ENCODE measurements at places on chromosomes 12 and 14.

DNA sequence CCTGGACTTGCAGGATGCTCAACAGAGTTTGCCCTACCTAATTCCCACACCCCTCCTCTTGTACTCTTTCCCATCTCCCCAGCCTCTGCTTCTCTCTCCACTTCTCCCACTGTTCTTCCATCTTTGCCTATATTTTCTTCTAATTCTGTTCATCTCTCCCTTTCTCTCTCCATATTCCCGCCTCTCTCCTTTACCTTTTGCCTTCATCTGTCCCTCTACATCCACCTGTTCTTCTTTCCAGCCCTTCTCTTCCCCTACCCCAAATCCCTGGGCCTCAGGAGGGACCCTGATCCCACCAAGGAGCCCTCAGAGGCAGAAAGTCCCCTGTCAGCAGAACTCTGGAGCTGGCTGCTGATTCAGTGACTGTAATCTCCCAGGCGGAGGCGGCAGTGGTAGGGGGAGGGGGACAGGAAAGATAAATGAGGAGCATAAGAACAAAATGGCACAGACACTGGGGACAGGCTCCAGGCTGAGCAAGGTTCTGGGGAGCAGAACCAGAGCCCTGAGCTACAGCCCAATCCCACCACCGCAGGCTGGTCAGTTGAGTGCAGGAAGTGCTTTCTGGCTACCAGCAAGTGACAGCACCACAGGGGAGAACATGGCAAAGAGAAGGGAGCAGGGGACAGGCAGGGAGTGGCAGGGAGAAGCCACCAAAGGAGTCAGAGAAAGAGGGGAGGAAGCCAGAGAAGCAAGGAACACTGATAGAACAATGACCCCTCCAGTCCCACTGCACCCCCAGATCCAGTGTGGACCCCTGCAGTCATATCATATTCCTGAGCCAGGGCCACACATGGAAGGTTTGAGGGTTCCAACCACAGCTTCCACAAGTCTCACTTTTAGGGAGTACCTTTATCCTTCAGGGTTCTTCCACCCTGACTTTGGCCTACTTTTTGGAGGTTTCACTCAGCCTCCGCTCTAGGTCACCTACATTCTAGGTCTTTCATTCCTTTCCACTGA is 27.0 kb downstream of the SMUG1 start:
- DNase-seq: no peak

DNA sequence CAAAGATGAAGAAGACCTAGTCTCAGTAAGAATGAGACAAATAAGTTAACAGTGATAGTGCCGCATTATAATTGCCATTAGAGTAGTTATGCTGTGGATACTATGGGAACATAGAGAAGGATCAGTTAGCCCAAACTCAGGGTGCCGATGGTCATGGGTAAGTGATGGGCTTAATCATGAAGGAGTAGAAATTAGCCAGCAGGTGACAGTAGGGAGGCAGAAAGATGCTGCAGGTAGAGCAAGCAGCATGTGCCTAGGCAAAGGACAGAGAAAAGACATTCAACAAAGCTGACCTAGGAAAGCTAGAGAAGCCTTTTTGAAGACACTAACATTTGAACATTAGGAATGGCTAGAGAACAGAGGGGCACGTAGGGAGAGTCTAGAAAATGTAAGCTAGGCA is 30.6 kb upstream of the PTPRQ start:
- no peak for DNase-seq

GRCh38 chr12:96710127-96710745 is 196.8 kb upstream of the NEDD1 start:
- DNase-seq: no peak

- no peak for DNase-seq
Measured at GRCh38 chr12:21891751-21892217, 49.4 kb downstream of the ABCC9 start.

Data from activated CD4-positive, alpha-beta T cell treated with anti-CD3 and anti-CD28 coated beads for 24 hours (primary cell).